Brain pericyte (primary cell): ENCODE measurements at places on chromosomes 2 and 18.

GRCh38 chr2:205930209-205930608, 155.8 kb downstream of the INO80D start:
- no peak for DNase-seq

GRCh38 chr2:222722327-222722946, 51.0 kb downstream of the MOGAT1 start:
- DNase-seq, result no peak

GRCh38 chr2:46547223-46548102, 68.1 kb downstream of the TMEM247 start:
- no peak for DNase-seq

- DNase-seq, result no peak
Measured at GRCh38 chr18:55185391-55185790, 226.1 kb upstream of the CCDC68 start.

DNA sequence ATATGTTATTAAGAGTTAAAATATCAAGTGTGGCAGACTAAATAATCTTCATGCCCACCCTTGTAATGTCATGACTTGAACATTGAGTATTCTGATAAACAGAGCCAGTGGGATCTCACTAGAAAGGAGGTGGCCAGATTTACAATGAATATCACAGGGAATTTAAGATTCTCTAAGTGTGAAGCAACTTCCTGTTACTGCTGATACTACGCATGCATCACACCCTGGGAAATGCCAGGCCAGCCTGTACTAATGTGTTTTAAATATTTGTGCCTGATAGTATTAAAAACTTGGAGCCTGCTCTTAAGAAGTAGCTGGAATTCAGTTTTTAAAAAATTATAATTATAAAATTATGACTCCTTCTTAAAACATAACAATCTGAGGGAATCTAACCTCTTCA, 148.3 kb downstream of the LAMA3 start:
- no peak for DNase-seq

DNA sequence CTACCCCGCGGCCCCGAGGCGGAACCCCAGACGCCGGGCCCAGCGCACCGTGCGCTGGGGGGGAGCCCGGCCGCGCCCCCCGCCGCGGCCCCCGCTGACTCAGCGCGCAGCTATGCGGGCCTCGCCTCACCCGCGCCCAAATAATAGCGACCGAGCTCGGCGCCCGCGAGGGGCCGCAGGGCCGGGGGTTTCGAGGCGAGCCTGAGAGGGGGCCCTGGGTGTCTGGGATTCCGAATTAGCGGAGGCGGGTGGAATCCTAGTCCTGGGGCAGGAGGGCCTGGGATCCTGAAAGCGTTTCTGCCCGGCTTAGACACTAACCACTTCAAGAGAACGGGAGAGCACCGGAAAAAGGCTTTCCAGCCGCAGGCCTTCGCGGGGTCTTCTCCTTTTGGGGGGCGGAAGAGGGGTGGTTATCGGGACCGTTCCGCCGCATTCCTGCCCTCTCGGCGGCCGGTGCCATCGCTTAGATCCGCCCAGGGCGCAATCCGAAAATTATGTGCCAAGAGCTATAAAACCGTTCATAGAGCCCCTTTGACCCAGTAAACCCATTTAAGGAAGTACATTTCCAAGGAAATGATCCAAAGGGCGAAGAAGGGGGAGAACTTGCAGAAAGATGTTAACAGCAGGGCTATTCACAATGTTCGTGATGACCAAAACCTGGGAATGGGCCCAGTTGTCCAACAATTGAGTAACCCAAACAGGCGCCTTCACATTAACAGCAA, 681 bp upstream of the ROCK2 start:
- DNase-seq, result peak; percentile 22

DNA sequence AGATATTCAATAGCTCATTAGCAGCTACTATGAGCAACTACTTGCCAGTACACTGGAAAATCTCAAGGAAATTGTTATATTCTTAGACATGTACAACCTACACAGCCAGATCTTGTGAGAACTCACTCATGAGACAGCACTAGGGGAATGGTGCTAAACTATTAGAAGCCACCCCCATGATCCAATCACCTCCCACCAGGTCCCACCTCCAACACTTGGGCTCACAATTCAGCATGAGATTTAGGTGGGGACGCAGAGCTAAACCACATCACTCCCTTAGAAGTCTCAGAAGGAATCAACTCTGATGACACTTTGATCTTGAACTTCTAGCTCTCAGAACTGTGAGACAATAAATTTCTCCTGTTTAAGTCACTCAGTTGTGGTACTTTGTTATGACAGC, 418.3 kb upstream of the SPHKAP start:
- DNase-seq, result no peak

- no peak for DNase-seq
Measured at GRCh38 chr2:239326831-239327535, 73.8 kb downstream of the HDAC4 start.

DNA sequence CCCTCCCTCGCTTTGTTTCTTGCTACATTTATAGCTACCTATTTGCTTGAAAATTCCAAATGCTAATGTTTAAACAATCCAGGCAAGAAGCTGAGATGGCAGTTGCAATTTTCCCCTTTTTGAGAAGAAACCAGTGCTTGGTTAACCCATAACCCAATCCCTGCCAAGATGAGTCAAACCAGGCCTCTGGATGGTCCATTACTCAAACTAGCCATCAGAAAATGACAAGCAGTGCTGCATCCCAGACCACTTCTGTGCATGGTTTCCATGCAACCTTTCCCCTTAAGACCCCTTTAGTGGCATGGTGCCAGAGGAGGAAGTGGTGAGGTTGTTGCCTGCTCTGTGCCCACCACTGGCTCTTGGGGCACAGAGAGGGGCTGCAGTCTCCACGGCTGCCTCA, 131.2 kb upstream of the RMP24 start:
- no peak for DNase-seq

DNA sequence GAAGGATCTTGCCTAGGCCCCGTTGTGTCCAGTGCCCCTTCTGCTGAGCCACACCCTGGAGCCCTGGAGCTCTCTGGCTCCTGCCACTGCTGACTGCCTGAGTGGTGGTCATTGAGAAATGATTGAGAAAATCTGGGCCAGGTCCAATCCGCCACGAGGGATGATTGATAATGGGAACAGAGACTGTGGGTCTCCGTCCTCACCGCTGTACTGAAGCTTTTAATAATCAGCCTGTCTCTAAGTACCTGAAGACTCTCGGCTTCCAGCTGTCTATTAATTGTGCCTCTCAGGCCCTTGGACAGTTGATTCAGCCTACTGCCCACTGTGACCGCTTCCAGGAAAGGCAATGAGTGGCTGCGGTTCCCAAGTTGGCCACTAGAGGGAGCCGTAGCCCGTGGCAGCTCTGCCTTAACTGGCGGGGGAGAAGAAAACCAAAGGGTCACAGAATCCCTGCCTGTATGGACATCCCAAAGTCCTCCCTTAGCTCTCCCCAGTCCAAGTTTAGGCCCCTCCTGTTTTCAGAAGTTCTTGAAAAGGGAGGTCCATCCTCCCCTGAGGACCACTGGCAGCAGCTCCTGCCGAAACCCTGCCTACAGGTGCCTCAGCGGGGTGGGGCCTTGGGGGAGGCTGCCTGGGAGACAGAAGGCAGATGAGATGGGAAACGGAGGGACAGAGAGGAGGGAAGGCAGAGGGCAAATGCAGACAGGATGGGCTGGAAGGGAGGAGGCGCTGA, 213.6 kb downstream of the TNS1 start:
- peak; percentile 43 for DNase-seq

GRCh38 chr2:28381225-28382180, 11.2 kb upstream of the FOSL2 start:
- DNase-seq, result no peak

GRCh38 chr2:202377207-202377761, 1.2 kb downstream of the BMPR2 start:
- DNase-seq, result no peak

DNA sequence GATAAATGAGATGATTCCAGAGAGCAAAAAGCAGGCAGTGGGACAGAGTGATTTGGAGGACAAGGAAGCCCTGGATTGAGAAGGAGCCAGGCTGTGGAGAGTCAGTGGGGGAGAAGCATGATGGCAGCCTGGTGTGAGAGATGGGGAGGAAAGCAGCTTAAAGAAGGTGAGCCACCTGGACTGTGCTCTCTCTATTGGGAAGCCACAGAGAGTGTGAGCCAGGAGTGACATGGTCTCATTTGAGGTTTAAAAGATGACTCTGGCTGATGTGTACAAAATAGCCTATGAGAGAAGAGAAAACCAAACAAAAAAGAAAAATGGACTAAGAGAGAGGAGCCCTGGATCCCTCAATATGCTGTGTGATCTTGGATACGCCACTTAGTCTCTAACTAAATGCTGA, 12.9 kb upstream of the EPAS1 start:
- no peak for DNase-seq

DNA sequence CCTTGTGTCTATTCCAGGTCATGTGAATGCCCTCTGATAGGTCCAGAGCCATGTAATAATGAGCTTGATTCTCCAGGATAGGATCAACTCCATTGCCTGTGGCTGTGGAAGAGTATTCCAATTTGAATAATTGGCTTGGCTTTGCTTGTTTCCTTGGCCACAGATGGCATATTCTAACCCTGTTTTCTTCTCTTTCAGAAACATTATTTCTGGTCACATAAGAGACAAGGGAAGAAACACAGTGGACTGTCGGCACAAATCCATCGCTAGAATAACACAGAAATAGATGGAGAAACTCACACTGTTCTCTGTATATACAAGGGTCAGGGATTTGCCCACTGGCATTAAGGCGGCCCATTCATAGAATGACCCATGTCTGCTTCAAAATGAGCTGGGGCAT, 278.4 kb upstream of the CCDC68 start:
- DNase-seq, result no peak

DNA sequence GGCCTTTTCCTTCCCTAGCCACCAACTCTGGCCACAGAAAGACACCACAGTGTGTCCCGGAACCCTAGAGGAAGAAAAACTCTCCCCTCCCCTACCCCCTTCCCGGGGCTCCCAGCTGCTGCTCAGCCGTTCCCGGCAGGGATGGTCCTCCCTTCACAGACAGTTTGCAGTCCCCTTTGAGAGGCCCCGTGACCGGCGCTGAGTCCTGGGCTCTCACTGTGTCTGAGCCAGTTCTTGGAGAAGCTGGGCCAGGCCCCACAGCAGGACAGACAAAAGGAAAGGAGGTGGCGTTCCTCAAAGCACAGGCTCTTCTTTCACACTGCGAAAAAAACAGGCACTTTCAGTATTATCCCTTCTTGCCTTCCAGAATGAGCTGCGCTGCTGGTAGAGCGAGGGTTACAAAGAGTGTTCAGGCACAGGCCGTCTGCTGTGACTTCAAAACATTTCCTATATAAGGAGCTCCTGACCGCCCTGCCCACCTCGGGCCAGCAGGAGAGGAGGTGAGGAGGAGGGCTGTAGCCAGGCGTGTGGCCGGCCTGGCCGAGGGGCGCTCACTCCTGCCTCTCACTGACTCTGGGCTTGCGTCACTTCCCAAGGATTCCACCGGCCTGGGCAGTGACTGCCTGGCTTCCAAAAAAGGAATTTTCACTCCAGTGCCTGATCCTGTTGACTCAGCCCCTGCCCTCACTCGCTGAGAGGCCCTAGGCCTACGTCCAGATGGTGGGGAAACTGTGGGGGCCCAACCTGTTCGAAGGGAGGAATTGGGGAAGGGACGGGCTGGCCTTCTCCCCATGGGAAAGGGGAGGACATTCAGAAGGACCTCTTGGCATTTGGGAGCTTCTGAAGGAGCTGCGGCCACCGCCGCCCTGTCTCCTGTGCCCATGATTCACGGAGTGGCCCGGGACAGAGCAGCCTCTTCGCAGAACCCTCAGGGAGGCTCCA, 24.9 kb downstream of the CIDEA start:
- DNase-seq, result peak; percentile 68

DNA sequence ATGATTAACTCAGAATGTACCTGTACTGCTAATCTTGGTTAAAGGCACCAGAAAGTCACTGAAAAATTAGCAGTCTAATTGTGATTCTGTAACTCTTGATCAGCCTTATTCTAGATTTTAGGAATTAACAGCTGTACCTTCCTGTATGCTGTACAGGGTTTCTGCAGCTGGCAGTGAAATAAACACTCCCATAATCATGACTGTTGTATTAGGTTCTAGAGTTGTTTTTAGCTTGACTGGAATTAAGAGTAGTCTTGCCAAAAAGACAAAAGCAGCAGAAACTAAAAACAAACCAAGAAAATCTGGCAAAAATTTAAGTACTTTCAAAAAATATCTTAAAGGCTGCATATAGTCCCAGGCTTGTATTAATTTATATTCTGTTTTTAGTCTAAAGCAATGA, 103.5 kb downstream of the SOS1 start:
- DNase-seq, result no peak

GRCh38 chr2:3488061-3488531, 31.2 kb downstream of the ADI1 start:
- no peak for DNase-seq

GRCh38 chr2:16119741-16120140, 179.4 kb downstream of the MYCN start:
- DNase-seq, result no peak

DNA sequence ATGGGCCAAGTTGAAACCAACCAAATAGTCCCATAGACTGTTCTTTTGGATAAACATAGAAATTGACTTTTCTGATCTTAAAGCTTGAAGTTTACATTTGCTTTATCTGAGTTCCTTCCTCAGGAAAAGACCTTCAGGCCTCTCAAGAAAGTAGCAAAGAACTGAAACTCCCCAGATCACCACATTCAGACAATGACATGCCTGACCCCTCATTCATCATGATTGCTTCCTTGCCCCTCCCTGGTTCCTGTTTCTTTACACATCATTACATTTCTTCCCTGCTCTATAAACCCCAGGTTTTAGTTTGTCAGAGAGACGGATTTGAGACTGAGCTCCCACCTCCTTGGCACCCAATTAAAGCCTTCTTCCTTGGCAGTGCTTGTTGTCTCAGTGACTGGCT, 83.6 kb upstream of the ST3GAL5 start:
- DNase-seq, result no peak

DNA sequence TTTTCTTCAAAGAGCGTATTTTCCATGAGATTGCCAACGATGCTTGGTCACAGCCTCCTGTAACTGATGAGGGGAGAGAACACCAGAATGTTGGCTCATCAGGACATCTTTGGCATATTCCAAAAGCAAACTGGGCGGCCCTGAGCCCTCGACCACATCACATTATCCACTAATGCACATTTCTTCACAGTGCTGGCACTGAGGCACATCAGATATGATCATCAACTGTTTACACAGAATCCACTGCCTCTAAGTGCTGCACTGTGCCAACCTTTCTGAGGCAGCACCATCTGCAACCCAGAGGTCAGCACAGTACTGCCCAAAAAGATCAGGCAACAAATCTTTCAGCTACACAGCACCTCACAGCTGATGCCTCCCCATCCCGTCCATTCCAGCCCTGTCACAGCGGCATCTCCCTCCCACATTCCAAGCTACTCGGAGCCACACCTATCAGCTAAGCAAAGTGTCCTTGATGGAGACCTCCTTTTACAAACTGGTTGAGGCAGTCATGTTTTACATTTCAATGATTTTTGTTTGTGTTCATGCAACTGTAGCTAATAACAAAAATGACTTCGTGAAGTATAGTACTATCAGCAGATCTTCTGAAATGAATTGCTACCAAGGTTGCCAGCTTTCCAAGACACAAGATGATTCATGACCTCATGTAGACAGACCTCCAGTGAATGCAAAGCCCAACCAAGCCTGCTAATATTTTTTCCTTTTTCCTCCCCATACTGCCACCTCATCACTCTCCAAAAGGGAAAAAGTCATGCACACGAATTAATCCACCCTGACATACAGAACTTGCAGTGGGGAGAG, 32.3 kb downstream of the MYO5B start:
- DNase-seq, result no peak
